Activated T-helper 1 cell treated with anti-CD3 and anti-CD28 coated beads, Interleukin-12 subunit alpha, Interleukin-12 subunit beta, Interleukin-2, Interleukin-4 antibody, amounts not matched to agents 30 ng/mL and 10 ng/mL and 1 ng/mL, durations not matched to agents 14 hours and 24 hours and 36 hours (primary cell): ENCODE measurements at places on chromosomes 1 and 21.

DNA sequence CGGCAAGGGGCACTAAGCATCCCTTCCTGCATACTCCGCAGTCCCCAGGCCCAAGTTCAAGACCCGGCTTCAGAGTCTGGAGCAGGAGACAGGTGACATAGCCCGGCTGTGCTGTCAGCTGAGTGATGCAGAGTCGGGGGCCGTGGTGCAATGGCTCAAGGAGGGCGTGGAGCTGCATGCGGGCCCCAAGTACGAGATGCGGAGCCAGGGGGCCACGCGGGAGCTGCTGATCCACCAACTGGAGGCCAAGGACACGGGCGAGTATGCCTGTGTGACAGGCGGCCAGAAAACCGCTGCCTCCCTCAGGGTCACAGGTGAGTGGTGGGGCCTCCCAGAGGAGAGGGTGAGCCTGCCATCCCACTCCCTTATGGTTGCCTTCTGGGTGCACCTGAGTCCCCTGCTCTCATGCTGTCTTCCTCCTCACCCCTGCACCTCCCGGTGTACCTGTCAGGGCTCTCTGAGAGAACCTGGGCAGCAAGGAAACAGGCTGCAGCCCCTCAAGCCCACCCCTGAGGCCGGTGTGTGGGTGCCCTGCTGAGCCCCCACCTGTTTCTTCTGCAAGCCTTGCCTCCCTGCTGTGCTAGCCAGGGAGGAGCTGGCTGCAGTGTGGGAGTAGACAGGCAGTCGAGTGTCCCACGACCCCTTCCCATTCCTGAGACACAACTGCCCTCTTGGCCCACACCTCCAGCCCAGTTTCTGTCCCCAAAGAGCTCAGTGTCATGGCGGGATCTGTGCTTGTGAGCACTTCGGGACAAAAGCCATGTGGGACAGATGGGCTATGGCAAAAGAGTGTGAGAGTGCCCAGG lies 99.2 kb downstream of the TRIM11 start:
- no peak for DNase-seq

- DNase-seq, result no peak
Observed at GRCh38 chr1:93001893-93002292, 40.6 kb upstream of the DIPK1A start.

GRCh38 chr1:91226741-91227140 lies 177.9 kb downstream of the HFM1 start:
- DNase-seq, result no peak

DNA sequence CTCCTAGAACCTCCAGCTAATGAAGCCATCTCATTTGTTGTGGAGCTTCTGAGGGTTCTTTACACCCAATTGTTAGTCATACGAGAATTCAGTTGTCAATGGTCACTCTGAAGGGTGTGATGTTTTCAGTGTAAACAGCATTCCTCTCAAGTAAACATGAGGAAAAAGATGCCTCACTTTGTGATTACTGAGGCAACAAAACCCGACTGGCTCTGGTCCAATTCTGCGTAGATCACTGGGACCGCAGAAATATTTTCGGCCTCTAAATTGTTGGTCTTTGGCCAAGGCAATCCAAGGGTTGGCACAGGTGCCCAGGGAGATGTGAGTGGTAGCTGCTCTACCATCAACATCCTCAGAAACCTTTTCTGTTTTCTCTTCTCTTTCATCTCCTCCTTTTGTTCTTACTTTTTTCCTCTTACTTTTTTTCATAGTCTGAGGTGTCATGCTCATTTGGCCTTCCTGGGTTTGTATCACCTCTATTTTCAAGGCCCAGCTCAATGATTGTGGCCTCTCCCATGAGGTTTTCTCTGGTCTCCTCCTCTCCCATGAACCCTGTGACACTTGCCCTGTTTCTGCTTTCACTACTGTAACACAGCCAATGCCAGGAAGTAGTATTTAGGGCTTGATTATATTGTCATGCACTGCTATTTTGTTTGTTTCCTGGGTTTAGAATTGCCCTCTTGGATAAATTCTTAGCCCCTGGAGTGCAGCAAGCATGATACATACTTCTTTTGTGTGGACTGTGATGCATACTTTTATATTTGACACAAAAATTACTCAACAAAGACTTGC lies 221.9 kb downstream of the TNR start:
- no peak for DNase-seq

GRCh38 chr1:204286831-204287421 lies 72.8 kb downstream of the PLEKHA6 start:
- DNase-seq, result no peak

DNA sequence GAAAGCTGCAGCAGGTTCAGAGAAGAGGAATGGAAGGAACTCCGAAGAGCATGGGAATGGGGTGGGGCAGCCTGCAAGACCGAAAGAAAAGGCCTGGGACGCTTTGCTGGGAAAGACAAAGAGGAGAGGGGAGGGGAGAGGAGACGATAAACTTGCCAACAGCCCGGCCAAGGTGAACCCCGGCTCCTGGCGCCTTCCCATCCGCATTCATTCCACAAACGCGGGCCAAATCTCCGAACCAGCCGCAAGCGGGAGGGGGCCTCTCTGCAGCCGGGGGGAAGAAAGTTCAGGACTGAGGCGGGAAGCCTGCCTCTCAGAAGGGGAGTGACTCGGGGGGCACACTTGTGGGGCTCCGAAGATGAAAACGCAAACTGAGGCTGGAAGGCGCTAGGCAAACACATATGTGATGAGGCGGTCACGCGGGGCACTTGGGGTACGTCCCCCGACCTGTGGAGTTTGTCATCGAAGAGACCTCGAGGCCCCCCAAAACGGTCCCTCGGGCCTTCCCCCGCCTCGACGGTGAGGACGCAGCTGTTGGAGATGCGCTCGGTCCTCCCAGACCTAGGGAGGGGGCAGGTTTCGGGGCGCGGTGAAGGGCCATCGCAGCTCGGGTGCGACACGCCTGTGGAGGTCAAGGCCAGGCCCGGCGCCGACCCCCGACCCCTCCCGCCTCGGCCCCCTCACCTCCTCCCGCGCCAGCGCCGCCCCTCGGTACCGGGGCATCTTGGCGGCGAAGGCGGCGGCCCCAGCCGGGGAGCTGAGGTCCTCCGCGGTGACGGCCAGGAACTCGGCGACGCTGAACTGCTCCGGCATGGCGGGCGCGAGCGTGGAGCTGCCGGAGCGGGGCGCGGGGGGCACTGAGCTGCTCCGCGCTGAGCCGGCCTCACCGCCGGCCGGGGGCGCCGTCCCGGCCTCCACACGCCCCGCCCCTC lies at the start of gene ASAP3:
ASAP3 (minus strand) TSS at position 859 of the 932 bp plus-strand sequence; CDS start at position 813, 46 bp downstream.
- no peak for DNase-seq

- no peak for DNase-seq
Observed at GRCh38 chr1:174916846-174917245, 82.9 kb upstream of the CACYBP start.

DNA sequence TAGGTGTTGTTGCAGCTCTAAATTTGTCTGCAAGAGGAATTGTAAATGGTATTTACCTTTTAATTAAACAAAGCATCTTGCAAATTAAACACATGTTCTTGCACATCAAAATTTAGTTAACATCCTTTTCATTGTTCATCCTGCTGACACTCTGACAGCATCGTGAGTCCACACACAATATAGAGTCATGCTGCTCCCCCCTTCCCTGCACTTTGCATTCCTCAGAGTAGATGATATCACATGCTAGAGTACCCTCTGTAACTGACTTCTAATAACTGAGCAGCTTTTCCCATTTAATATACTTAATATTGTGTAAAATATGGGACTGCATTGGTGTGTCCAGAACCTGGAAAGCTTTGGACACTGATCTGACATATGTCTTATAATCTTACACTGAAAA lies 138.8 kb upstream of the DPYD start:
- no peak for DNase-seq

- no peak for DNase-seq
Observed at GRCh38 chr1:59359325-59359724, 62.4 kb downstream of the FGGY start.

- no peak for DNase-seq
Observed at GRCh38 chr1:10943991-10944730, 68.3 kb upstream of the TARDBP start.

DNA sequence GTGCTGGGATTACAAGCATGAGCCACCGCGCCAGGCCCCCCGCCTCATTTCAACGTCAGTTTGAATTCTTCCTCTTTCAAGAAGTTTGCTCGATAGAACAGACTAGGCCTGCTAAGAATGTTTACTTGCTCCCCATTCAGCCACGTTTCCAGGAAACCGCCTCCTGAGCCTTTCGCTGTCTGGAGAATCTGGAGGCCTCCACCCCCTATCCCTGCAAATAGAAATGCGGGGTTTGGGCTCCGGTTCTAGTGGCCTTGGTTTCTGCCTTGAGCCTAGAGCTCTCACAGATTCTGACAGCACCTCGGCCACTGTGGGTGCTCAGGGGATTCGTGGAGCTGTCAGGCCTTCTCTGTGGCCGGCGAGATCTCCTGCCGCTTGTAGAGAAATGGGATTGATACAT lies 84.3 kb downstream of the UBIAD1 start:
- no peak for DNase-seq

GRCh38 chr1:62937634-62938296 lies 153.8 kb downstream of the ATG4C start:
- DNase-seq, result no peak

DNA sequence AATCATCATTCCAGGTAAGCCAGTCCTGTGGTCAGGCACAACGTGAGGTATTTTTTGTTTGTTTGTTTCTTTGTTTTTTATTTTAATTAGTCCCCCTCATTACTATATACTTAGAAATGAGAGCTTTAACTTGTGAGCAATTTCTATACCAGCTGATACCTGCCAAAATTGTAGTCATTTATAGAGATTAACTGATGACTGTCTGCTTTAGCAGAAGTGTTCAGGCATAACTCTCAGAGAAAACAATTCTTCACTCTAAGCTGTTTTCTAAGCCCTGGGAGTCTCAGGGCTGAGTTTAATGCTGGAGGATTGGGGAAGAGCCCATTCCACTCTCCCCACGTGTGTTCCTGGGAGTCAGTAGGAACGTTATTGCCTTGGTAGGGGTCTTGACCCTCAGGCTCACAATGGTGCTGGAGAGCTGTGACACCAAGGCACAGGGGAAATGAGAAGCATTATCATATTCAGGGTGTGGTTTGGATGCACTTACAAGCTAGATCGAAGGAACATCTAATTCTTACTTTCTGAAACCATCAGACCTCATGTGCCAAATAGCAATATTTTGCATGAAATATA lies 168.2 kb downstream of the CLIC6 start:
- no peak for DNase-seq

DNA sequence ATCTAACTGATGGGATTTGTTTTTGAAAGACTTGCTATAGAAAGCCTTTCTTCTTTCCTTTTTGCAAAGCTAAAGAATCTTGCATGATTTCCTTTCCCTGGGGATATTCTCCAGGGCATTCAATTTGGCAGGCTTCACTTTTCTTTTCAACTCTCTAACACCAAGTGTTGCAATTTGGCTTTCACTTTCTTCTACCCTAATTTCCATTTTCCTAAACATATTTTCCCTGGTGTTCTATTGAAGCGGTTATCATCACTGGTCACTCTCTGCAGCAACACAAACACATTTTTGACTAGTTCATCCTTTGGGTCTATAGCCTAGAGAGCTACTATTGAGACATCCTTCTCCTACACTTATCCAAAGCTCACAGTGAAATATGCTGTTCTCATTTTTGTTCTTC lies 424.5 kb downstream of the NEGR1 start:
- DNase-seq, result no peak
